ENCODE measurements at places on chromosomes 3 and 15. TPM values are rescaled to one million over a fixed set of nuclear protein-coding genes. Genes with fewer than 3 reads are reported as not detected.

DNAJB8 gene
- total RNA-seq, result not detected

ITPKA gene
- not detected for total RNA-seq

PLA1A gene
- total RNA-seq, result not detected

CPA3 gene
- total RNA-seq, result not detected

SRGAP3 gene
- total RNA-seq, result 1.8 TPM

CA12 gene
- not detected for total RNA-seq

FGF12 gene
- not detected for total RNA-seq

- no peak for DNase-seq
These were observed 6.9 kb upstream of the CX3CR1 start for GRCh38 chr3:39286771-39287170.

DNA sequence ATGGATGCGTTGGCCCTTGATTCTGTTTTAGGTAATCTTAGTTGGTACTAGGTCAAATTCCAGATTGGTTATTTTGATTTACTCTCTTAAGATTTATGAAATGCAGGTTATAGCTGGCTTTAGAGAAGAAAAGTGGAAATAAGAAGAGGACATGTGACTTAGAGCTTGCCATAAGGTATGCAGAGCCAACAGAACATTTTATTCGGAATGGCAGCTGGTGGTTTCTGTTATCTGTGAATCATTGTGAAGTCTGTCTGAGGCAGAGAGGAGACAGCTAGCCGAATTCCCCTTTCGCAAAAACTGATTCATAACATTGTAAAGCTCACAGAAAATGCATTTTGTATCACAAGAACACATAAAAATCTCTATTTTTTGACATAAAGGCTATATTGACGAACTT, 82.1 kb downstream of the FILIP1L start:
- DNase-seq, result no peak

GRCh38 chr3:32240159-32240545, 1.7 kb downstream of the CMTM8 start:
- DNase-seq, result peak; percentile 24

DNA sequence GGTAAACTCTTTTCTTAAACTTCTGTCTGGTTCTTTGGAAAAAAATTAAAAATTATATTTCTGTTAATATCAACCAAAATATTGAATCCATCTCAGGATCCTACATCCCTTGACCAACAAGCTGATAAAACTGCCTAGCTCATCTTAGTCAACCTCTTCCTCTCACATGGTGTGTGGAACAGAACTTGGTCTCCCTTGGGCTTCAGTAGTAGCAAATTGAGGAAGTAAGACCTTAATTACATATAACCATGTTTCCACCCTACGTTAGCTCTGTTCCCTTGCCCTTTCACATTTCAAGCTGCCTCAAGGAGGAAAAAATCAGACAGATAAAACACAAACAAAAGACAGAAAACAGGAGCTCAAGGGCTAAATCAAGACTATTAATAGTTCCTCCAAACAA, 116.4 kb downstream of the GREM1 start:
- DNase-seq, result no peak

GRCh38 chr3:33186524-33187367, 31.9 kb downstream of the SUSD5 start:
- no peak for DNase-seq

- no peak for DNase-seq
These were observed 180.9 kb upstream of the TLE3 start for GRCh38 chr15:70278644-70279043.

- no peak for DNase-seq
These were observed 80.6 kb upstream of the TBC1D5 start for GRCh38 chr3:17823036-17823435.
